Stomach (tissue), 19 donors: ENCODE measurements at places on chromosomes 11 and 22. TPM values are rescaled to one million over a fixed set of nuclear protein-coding genes. Genes with fewer than 3 reads are reported as not detected.

DNA sequence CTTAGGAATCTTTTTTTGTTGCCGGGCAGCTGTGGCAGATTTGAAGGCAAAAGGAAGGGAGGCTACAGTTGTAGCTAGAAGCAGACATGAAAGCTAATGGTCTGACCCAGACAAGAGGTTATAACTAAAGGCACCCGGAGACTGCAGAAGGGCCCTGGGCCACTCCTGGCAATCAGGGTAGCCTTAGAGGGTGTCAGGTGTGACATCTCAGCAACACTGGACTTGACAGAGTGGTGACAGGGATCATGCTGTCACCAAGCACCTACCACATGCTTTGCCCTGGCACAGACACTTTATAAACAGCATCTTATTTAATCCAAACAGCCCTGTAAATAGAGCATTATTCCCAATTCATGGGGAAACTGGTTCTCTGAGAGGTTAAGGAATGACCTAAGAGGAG is 25.7 kb downstream of the TUB start:
- peaks cover 77% of the 10 kb centered on the region for H3K36me3 ChIP-seq
- H3K27ac ChIP-seq = no peak overlapping the region
- no peaks in the 10 kb centered on the region for H3K4me1 ChIP-seq
- H3K27me3 ChIP-seq = no peaks in the 10 kb centered on the region
- no peak for DNase-seq

Gene GNAZ
- total RNA-seq = 18.4 TPM

GRCh38 chr11:10886652-10887250 is 28.9 kb upstream of the ZBED5 start:
- peaks cover 10% of the 10 kb centered on the region for H3K4me1 ChIP-seq
- DNase-seq = no peak
- no peaks in the 10 kb centered on the region for H3K27me3 ChIP-seq
- H3K27ac ChIP-seq = no peak overlapping the region
- H3K4me3 ChIP-seq = no peak overlapping the region
- H3K36me3 ChIP-seq = no peaks in the 10 kb centered on the region

GRCh38 chr11:33507967-33508366 is 192.7 kb downstream of the C11orf91 start:
- H3K4me1 ChIP-seq = no peaks in the 10 kb centered on the region
- H3K4me3 ChIP-seq = no peak overlapping the region
- no peak for DNase-seq
- no peaks in the 10 kb centered on the region for H3K27me3 ChIP-seq

DNA sequence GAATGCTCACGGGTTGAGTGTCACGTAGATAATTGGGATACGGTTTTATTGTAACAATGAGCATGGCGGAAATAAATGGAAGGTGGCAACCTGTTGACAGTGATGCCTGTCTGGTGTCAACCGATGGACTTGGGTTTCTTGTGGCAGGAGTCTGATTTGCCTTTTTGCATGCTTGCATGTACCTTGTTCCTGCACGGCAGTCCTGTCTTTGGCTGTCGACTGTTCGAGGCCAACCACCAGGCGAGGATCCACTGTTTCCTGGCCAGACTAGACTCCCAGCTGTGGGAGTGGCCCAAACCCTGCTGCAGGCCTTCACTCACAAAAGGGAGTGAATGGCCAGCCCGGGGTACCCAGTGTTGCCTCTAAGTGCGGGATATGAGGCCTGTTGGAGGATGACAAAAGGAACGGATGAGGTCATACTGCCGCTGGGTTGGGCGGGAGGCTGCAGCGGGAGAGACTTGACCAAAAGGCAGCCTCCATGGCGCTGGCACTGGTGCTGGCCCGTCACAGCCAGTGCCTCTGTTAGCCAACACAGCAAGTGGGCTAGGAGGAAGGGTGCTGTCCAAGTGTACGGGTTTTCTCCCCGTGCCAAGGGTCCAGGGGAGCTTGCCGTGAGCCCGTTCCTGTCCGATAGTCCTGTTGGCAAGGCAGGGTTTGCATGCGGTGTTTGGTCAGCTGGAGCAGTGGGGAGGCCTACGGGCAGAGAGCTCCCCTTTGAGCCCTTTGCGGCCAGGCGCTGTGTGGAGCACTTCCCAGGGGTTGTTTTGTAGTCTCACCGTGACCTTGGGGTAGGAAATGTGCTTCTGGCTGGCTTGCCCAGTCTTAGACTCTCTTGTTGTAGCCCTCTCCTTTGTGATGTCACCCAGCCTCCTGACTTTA is 974 bp downstream of the DGCR8 start:
- H3K36me3 ChIP-seq = peaks cover 5% of the 10 kb centered on the region
- H3K4me1 ChIP-seq = peaks cover 52% of the 10 kb centered on the region
- H3K27me3 ChIP-seq = no peaks in the 10 kb centered on the region
- peak overlapping the region; percentile 86 for H3K4me3 ChIP-seq

- no peaks in the 10 kb centered on the region for H3K36me3 ChIP-seq
- no peaks in the 10 kb centered on the region for H3K4me1 ChIP-seq
- no peak for DNase-seq
- H3K27ac ChIP-seq = no peak overlapping the region
Measured at GRCh38 chr11:15534266-15534665, 419.5 kb downstream of the INSC start.

DNA sequence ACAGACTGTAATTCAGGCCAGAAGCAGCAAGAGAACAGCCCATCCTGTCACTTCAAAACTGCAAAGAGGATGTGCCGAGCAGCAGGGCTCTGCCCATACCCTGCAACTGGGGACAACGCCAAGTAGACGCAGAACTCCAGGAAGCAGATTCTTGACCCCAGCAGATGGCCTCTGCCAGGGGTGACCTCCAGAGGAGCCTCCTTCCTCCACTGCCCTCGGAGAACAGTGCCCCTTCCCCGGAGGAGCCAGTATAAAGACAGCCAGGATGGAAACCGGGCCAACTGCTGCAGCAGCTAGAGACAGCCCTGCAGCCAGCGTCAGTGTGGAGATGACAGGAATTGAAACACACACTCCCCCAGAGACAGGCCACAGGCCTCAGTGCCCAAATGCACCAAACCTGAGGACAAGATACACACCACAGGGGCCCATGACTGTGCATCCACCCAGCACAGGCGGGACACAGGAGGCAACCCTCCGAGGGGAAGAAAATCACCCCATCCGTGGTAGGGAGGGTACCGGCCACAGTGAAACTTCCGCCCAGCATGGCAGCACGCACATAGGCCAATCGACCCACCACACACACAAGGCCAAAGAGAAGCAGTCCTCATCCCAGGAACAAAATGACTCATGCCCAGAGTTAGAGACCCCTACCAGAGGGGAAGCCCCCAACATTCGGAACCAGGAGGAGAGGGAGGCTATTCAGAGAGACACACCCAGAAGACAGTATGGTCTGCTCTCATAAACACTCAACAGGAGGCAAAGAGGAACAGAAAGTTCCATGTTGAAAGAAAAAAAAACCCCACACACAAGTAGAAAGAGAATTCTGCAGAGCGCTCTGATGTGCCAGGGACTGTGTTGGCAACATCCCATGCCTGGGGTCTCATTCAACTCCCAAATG is 5.6 kb downstream of the AHNAK start:
- no peaks in the 10 kb centered on the region for H3K27me3 ChIP-seq
- DNase-seq = no peak
- peaks cover 6% of the 10 kb centered on the region for H3K36me3 ChIP-seq

- H3K36me3 ChIP-seq = no peaks in the 10 kb centered on the region
- H3K27ac ChIP-seq = no peak within 1 kb of the TSS
- no peak for DNase-seq
- peaks cover 22% of the 10 kb centered on the region for H3K27me3 ChIP-seq
Measured at GRCh38 chr11:74731301-74732094, at the start of gene CHRDL2. TSS of gene CHRDL2 (minus strand) at chr11:74731426. CDS start at chr11:74730888, 538 bp downstream.

- H3K4me3 ChIP-seq = no peak overlapping the region
- no peak overlapping the region for H3K27ac ChIP-seq
- no peaks in the 10 kb centered on the region for H3K36me3 ChIP-seq
- peaks cover 10% of the 10 kb centered on the region for H3K4me1 ChIP-seq
- no peaks in the 10 kb centered on the region for H3K27me3 ChIP-seq
Measured at GRCh38 chr22:27677905-27678458, 123.6 kb downstream of the MN1 start.

Gene DEFB131B
- not detected for total RNA-seq

Gene OR56A1
- total RNA-seq = not detected

GRCh38 chr11:10970926-10971325 is 113.1 kb upstream of the ZBED5 start:
- no peak overlapping the region for H3K4me3 ChIP-seq
- no peaks in the 10 kb centered on the region for H3K4me1 ChIP-seq
- H3K36me3 ChIP-seq = no peaks in the 10 kb centered on the region
- DNase-seq = no peak

Gene PRR5
- total RNA-seq = not detected

DNA sequence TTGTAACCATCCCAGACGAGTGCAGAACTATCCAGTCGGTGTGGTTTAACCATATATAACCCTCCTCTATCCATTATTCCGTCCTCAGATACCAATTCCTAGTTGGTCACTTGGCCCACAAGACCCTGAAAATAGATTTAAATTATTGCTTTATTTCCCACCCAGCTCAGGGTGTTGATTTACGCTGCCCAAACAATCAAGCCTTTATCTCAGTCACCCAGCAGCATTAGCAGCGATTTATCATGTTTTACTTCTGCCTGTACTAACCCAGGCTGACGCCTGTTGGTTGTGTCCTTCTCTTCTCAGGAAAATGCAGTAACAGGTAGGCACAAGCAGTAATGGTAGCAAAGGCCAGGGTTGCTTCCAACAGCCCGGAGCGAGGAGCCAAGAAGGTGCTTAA is 81.2 kb downstream of the DSCAML1 start:
- H3K4me1 ChIP-seq = peaks cover 10% of the 10 kb centered on the region
- no peak overlapping the region for H3K27ac ChIP-seq
- DNase-seq = no peak
- no peaks in the 10 kb centered on the region for H3K27me3 ChIP-seq
- H3K4me3 ChIP-seq = no peak overlapping the region

- DNase-seq = no peak
- no peak overlapping the region for H3K4me3 ChIP-seq
- H3K27ac ChIP-seq = no peak overlapping the region
Measured at GRCh38 chr11:134025082-134025429, 43.8 kb upstream of the JAM3 start.

Gene MMP13
- not detected for total RNA-seq

DNA sequence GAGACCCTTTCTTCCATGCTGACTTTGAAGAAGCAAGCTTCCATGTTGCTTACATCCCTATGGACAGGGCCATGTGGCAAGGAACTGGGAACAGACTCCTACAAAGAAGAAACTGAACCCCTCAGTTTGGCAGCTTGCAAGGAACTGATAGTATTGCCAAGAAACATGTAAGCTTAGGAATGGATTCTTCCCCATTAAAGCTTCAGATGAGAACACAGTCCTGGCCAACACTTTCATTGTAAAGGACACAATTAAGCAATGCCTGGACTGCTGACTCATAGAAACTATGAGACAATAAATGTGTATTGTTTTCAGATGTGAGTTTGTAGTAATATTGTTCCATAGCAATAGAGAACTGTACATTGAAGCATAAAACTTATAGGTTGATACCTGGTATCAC is 82.4 kb downstream of the AASDHPPT start:
- H3K4me1 ChIP-seq = peaks cover 9% of the 10 kb centered on the region
- H3K36me3 ChIP-seq = no peaks in the 10 kb centered on the region
- no peak overlapping the region for H3K27ac ChIP-seq
- H3K4me3 ChIP-seq = no peak overlapping the region
- no peak for DNase-seq

GRCh38 chr11:86043765-86044503 is 24.9 kb downstream of the PICALM start:
- H3K4me3 ChIP-seq = no peak overlapping the region
- H3K27ac ChIP-seq = peak overlapping the region; percentile 54
- no peak for DNase-seq
- no peaks in the 10 kb centered on the region for H3K27me3 ChIP-seq
- peaks cover 23% of the 10 kb centered on the region for H3K4me1 ChIP-seq
